ENCODE measurements at places on chromosomes 7 and 10. TPM values are rescaled to one million over a fixed set of nuclear protein-coding genes. Genes with fewer than 3 reads are reported as not detected.
A peak's percentile ranks its signal among the peaks of the same experiment; 100 is the strongest.

The ARHGAP22 gene
- 0.39 TPM for total RNA-seq

DNA sequence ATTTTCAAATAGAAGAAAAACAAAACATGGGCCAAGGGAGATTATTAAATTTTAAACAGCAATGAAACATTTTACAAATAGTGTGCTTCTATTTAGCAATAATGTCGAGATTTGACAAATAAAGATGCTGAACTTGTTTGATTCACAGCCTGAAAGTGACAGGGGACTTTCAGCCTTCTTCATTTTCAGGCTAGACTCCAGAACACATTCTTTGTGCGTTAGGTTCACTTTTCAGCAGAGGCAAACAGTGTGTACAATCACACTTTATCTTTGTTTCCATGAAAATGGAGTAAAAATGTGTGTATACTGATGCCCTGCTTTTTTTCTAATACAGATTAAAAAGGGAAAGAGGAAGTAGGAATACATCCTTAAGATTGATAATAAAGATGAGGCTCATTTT, 35.6 kb downstream of the FAM171A1 start:
- H3K36me3 ChIP-seq: no peaks in the 10 kb centered on the region
- no peak overlapping the region for H3K4me3 ChIP-seq
- H3K27ac ChIP-seq: no peak overlapping the region
- H3K27me3 ChIP-seq: no peaks in the 10 kb centered on the region
- no peak for DNase-seq

The EXOC4 gene
- 96.6 TPM for total RNA-seq

- H3K27ac ChIP-seq: no peak overlapping the region
- no peaks in the 10 kb centered on the region for H3K4me1 ChIP-seq
- H3K27me3 ChIP-seq: no peaks in the 10 kb centered on the region
- no peak overlapping the region for H3K4me3 ChIP-seq
- no peak for DNase-seq
- no peaks in the 10 kb centered on the region for H3K36me3 ChIP-seq
Observed at GRCh38 chr10:106557951-106558733, 606.4 kb downstream of the SORCS1 start.

DNA sequence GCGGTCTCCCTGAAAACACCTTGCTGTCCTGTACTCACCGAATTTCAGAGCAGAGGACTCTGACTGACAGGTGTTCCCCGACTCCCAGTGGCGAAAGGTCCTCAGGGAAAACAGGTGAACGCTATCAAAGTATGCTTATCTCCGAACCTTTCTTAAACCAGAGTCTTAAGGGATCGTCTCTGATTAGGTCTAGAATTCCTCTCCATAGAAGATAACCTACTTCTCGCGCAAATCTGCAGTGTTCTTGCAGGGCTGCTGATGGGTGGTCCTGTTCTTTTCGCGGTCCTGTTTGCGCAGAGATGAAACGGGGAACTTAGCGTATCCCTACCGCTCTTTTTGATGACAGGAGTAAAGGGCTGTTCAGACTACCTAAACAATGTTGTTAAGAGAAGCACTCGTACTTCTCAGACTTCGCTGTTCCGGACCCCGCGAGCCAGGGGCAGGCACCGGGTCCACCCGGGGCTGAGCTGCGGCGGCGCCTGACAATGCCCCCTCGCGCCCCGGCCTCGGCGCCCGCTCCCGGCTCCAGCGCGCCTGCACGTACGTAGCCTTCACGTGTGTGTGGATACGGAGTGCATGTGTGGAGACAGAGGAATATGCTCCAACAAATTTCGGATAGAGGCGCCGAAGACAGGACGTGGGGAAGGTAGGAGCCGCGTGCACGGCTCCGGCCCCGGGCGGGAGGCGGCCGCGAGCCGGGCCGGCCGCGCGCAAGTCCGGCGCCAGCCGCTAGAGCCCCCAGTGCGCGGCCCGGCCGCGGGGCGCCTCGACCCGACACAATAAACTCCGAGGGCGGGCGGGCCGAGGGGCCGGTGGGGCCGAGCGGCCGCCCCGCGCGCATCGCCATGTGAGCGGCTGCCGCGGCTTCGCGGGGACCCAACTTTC, 766 bp upstream of the ZMYND11 start:
- peaks cover 22% of the 10 kb centered on the region for H3K4me1 ChIP-seq
- peak overlapping the region; percentile 86 for H3K4me3 ChIP-seq
- H3K27ac ChIP-seq: peak overlapping the region; percentile 54
- no peaks in the 10 kb centered on the region for H3K36me3 ChIP-seq
- H3K27me3 ChIP-seq: no peaks in the 10 kb centered on the region

The PVRIG gene
- total RNA-seq: 30.5 TPM

The ZNF365 gene
- total RNA-seq: 3.4 TPM

DNA sequence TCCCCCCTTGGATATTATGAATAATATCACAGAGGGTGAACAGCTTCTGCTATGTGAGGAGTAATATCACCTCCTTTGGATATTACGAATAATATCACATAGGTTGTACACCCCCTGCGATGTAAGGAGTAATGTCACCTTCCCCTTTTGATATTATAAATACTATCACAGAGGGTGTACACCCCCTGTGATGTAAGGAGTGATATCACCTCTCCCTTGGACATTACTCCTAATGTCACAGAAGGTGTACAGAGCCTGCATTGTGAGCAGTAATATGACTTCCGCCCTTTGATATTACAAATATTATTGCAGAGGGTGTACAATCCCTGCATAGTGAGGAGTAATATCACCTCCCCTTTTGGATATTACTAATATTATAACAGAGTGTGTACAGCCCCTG, 9.2 kb upstream of the TMEM225B start:
- no peak for DNase-seq
- H3K4me1 ChIP-seq: no peaks in the 10 kb centered on the region
- H3K36me3 ChIP-seq: no peaks in the 10 kb centered on the region
- peaks cover 33% of the 10 kb centered on the region for H3K27me3 ChIP-seq

The IL15RA gene
- total RNA-seq: 12.6 TPM

GRCh38 chr7:108003599-108003935, 606 bp upstream of the LAMB1 start:
- no peak overlapping the region for H3K27ac ChIP-seq
- peak overlapping the region; percentile 83 for H3K4me3 ChIP-seq
- no peak for DNase-seq
- H3K36me3 ChIP-seq: peaks cover 10% of the 10 kb centered on the region

The OAT gene
- total RNA-seq: 27.1 TPM

The GPRIN2 gene
- total RNA-seq: not detected

DNA sequence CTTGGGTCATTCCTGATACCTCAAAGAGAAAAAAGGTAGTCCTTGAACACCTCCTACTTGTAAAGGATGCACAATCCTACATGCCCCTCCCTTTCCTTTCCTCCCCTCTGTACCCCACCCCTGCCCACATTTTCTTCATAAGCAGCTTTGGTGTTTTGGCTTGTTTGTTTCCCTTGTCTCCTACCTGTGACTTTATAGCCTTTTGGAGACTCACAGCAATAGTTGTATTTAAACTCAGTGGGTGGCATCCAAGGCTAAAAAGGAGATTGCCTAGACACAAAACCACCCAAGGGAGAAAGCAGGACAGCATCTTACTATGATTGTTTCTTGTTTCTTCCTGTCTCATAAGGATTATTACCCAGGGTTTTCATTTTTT, 63.4 kb downstream of the EGFR start:
- H3K27ac ChIP-seq: no peak overlapping the region
- no peak for DNase-seq
- H3K27me3 ChIP-seq: peaks cover 23% of the 10 kb centered on the region

GRCh38 chr7:23622506-23622925, 25.3 kb downstream of the CCDC126 start:
- H3K4me3 ChIP-seq: no peak overlapping the region
- DNase-seq: no peak
- H3K27me3 ChIP-seq: no peaks in the 10 kb centered on the region

- H3K4me1 ChIP-seq: peaks cover 4% of the 10 kb centered on the region
- peaks cover 54% of the 10 kb centered on the region for H3K27me3 ChIP-seq
- H3K36me3 ChIP-seq: no peaks in the 10 kb centered on the region
- DNase-seq: no peak
Observed at GRCh38 chr7:45687721-45688120, 113.6 kb downstream of the ADCY1 start.

DNA sequence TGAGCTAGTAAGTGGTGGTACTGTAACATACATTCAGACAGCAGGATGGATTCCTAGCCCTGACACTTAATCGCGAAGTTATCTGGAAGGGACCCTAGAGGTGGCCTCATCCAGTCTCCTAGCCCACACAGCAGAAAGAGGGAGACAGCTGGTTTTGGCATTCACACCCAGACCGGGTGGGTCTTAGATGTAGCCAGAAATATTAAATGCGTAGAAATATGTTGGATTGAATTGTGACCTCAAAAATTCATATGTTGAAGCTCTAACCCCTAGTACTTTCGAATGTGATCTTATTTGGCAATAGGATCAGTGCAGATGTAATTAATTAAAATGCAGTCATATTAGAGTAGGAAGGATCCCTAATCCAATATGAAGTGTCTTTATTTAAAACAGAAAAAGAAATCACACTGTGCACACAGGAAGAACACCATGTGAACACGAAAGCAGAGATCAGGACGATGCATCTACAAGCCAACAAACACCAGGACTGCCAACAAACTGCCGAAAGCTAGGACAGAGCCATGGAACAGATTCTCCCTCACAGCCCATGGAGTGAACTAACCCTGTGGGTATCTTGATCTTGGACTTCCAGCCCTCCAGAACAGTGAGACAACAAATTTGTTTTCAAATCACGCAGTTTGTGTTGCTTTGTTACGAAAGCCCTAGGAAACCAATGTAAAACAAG, 2.9 kb upstream of the XPNPEP1 start:
- H3K4me1 ChIP-seq: peaks cover 28% of the 10 kb centered on the region
- H3K4me3 ChIP-seq: no peak overlapping the region
- no peaks in the 10 kb centered on the region for H3K27me3 ChIP-seq
- no peak for DNase-seq
- H3K36me3 ChIP-seq: no peaks in the 10 kb centered on the region

The ATOH7 gene
- total RNA-seq: not detected

DNA sequence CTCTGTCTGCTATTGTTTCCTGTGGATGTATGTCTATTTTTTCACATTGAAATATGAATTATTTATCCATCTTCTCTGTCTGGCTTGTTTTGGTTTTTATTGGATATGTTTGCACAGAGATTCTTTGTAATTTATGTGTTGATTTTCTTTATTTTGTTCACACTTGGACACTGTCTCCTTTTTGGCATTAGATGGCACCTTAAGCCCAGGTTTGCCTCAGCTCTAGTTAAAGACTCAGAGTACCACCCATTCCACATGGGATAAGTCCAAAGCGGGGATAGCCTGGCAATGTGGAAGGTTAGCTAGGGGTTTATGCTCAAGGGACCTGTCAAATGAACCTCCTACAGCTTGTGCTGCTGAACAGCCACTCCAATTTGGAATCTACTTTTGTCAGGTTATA, 14.1 kb downstream of the FEZF1 start:
- H3K4me3 ChIP-seq: no peak overlapping the region
- H3K4me1 ChIP-seq: no peaks in the 10 kb centered on the region
- no peaks in the 10 kb centered on the region for H3K27me3 ChIP-seq
- no peak for DNase-seq
- H3K27ac ChIP-seq: no peak overlapping the region
- H3K36me3 ChIP-seq: no peaks in the 10 kb centered on the region

DNA sequence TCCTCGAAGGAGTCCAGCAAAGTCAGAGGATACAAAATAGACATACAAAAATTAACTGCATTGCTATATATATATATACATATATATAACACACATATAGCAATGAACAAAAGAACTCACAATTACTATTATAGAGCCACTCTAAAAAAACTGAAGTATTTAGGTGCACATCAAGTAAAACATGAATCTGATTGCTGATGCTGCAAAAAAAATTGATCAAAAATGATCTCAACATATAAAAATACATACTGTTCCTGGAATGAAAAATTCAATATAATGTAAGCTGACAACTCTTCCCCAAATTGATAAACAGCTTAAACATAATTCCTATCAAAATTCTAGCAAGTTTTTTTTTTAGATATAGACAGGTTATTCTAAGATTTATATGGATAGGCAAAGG, 126.8 kb downstream of the ALOX5 start:
- no peak overlapping the region for H3K4me3 ChIP-seq
- H3K4me1 ChIP-seq: peaks cover 13% of the 10 kb centered on the region
- DNase-seq: no peak
- no peaks in the 10 kb centered on the region for H3K27me3 ChIP-seq
- peak overlapping the region; percentile 56 for H3K27ac ChIP-seq

GRCh38 chr7:130907439-130907838, 173.4 kb upstream of the KLF14 start:
- H3K36me3 ChIP-seq: peaks cover 16% of the 10 kb centered on the region
- peak overlapping the region; percentile 94 for H3K27ac ChIP-seq
- H3K4me1 ChIP-seq: peaks cover 70% of the 10 kb centered on the region
- peak overlapping the region; percentile 52 for H3K4me3 ChIP-seq
- no peak for DNase-seq

The OPALIN gene
- total RNA-seq: not detected

DNA sequence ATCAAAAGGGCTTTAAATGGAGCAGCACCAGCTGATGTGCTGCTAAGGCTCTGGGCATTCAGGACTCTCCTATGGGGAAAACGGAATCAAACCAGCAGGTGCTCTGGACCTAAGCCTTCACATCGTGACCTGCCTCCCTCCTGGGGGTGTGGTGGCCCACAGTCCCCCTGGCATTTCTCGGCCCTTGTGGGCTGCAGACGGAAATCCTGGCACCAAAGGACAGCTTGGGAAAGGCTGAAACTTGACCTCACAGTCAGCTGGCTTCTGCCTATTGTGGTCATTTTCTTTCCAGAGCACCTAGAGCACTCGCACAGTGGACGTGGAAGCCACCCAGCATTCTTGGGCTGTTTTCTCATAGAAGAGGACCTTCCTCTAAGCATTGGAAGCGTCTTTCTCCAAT, 74.8 kb downstream of the TPST1 start:
- H3K27ac ChIP-seq: no peak overlapping the region
- H3K4me3 ChIP-seq: no peak overlapping the region
- H3K4me1 ChIP-seq: no peaks in the 10 kb centered on the region
- DNase-seq: no peak
- H3K27me3 ChIP-seq: peaks cover 8% of the 10 kb centered on the region

- no peak for DNase-seq
- H3K4me1 ChIP-seq: peaks cover 53% of the 10 kb centered on the region
- H3K36me3 ChIP-seq: peaks cover 4% of the 10 kb centered on the region
Observed at GRCh38 chr10:6072215-6072934, 10.2 kb upstream of the IL2RA start.
